ENCODE measurements at places on chromosomes 2 and 18.

DNA sequence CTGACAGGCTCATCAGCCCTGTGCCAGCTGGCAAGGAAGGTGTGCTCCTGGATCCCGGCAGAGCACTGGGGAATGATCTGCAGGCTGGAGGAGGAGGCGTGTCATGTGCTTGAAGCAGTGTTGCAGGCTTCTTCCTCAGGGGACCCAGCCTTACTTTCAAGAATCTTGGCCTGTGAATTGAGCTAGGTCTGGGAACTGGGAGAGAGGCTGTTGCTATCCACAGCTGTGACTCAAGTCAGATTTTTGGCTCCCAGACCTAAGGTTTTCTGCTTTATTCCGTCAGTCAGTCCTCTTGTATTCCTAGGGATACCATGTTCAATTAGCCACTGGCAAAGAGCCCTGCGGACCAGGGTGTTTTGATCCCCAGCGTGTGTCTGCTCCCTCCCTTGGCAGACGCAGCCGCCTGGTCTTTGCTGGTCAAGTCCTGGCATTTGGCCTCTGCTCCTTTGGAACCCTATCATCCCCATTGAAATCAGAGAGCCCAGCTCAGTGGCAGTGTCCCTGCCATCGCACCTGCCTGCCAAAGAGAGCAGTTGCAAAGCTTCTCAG is 32.4 kb downstream of the ASB1 start:
- DNase-seq, result no peak

- DNase-seq, result no peak
Observed at GRCh38 chr2:236940916-236941520, 144.7 kb upstream of the COPS8 start.

- no peak for DNase-seq
Observed at GRCh38 chr2:26729311-26729710, 34.8 kb upstream of the SLC35F6 start.

- no peak for DNase-seq
Observed at GRCh38 chr18:23761941-23762340, 72.7 kb downstream of the LAMA3 start.

DNA sequence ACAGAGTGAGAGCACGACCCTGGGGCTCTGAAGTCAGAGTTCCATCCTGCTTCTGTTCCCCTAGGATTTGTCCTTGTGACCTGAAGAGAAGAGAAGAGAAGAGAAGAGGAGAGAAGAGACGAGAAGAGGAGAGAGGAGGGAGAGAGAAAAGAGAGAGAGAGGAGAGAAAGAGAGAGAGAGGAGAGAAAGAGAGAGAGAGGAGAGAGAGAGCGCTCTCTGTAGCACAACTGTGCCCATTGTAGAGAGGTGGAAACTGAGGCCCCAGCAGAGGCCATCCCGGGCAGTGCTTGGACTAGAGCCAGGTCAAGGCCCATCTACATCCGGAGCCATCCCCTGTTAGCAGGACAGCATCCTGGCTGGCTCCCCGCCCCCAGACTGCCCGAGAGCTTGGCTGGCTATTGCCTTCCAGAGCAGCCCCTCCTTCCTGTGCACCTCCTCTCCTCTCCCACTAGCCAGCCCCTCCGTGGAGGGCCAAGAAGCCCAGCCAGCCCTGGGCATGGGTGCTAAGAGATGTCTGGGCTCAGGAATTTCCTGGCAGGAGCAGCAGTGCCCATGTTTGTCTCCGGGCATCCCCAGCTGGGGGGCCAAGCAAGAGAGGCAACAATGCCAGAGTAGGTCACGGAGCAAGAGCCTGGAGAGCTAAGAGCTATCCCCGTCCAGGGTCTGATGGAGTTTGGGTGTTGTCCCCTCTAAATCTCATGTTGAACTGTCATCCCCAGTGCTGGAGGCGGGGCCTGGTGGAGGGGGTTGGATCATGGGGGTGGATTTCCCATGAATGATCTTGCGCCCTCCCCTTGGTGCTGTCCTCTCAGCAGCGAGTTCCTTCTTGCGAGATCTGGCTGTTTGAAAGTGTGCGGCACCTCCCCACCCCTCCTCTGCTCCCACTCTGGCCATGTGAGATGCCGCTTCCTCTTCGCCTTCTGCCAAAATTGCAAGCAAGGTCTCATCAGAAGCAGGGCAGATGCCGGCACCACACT is 18.2 kb upstream of the GPR55 start:
- DNase-seq, result no peak

- no peak for DNase-seq
Observed at GRCh38 chr2:174836377-174836994, 72.2 kb upstream of the CHRNA1 start.

- DNase-seq, result no peak
Observed at GRCh38 chr18:31565782-31566512, 25.7 kb upstream of the TTR start.

DNA sequence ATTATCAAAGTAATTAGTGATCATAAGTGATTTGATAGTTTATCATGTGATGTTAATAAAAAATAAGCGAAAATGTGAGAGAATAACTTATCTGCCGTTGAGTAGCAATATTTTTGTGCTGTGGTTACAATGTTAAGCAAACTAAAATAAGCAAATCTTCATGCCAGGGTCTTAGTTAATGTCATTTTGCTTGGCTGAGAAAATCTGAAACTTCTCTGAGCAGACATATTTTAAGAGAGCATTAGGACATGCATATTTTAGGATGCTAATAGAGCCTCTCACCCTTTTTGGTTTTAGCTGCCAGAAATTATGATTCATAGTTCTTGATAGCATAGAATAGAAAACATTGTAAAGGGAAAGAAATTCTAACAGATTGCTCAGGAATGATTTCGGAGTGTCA is 233.5 kb upstream of the ZEB2 start:
- no peak for DNase-seq

DNA sequence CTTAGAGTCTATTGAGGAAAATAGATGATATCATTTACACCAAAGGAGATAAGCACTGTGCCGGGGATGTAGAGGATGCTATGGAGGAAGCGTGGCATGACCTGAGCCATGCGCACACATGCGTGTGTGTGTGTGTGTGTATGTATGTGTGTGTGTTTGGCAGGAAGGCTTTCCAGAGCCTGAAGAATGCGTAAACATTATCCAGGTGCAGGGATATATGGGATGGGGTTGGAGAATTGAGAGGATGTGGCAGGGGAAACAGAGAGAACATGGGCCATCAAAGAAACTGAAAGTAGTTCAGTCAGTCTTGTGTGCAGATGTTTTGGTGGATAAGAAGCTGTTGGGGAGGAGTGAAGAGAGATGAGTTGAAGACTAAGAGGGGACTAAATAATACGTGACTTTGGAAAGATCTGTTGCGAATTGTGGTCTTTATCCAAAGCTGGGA is 9.3 kb upstream of the STAT1 start:
- no peak for DNase-seq

All from NCI-H2081 (cell line).